NCI-H1930 (cell line): ENCODE measurements at places on chromosomes 4 and X.
A peak's percentile ranks its signal among the peaks of the same experiment; 100 is the strongest.

- DNase-seq = no peak
Measured at GRCh38 chrX:130878350-130879341, 24.4 kb downstream of the ENOX2 start.

GRCh38 chr4:110982486-110982885, 359.6 kb upstream of the PITX2 start:
- no peak for DNase-seq

- no peak for DNase-seq
Measured at GRCh38 chr4:85767649-85768048, 292.7 kb downstream of the ARHGAP24 start.

DNA sequence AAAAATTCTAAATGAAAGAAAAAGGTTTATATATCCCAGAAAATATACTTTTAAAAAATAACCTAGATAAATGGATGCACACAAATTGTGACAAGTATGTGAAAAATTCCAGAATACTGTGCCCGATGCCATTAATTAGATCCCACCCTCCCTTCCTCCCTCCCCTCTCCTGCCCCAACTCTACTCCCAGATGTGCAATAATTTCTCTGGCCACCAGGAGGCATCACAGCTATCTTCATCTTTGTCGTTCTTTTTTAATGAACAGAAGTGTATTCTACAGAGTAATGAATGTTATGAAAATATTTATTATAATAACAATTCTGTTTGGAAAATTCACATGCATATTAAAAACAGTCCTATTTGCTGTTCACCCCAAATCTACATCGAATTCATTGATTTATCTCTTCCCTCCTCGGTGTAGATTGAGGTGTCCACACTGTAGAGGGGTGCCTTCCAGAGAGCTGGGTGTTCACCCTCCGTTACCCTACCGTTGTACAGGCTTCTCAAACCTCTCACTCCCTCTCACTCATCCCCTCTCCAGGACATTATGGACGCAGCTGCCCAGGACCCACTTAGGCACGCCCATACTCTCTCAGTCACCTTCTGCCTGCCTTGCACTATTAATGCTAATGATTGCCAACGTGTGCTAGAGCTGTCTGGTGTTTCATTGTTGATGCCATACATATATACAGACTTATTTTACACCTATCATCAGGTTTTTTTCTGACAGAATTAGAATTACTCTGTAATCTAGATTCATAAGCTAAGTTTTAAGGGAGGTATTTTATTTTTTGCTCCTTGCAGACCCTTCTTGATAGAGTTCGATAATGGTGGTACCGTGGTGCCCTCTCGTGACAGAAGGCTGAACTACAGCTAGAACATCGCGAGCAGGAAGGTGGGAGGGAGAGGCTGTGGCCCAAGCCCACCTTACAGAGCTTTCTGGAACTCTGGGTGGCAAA, 14.1 kb downstream of the RAB40AL start:
- peak; percentile 2 for DNase-seq

- DNase-seq = peak; percentile 82
Measured at GRCh38 chrX:24150051-24150790, 692 bp downstream of the ZFX start.
